ENCODE measurements at places on chromosomes 4 and X.

DNA sequence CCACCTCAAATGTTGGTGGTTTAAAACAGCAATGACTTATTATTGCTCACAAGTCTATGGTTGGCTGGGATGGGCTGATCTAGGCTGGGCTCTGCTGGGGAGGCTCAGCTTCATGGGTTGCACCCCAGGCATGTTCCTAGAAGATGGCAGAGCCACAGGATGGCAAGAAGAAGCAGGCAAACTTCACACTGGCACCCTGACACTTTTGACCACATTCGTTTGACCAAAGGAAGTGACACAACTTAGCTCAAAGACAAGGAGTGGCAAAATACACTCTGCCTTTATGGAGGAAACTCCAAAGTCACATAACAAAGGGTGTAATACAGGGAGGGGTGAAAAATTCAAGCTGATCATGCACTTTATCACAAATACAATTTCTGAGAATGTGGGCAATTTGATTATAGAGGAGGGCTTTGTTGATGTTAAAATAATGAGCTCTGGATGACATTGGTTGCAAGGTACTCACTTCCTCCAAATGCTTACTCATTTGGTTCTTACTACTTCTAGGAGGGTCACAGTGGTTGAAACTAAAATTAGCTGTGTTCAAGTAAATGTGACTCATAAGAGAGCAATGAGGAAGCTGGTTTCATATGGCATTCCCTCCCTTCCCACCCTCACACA, 249.2 kb upstream of the RPS6KA3 start:
- no peak for DNase-seq

GRCh38 chrX:153984351-153985178, 12.0 kb downstream of the TMEM187 start:
- no peak for DNase-seq

- no peak for DNase-seq
Measured at GRCh38 chr4:29717287-29718057, 1002.7 kb upstream of the PCDH7 start.

DNA sequence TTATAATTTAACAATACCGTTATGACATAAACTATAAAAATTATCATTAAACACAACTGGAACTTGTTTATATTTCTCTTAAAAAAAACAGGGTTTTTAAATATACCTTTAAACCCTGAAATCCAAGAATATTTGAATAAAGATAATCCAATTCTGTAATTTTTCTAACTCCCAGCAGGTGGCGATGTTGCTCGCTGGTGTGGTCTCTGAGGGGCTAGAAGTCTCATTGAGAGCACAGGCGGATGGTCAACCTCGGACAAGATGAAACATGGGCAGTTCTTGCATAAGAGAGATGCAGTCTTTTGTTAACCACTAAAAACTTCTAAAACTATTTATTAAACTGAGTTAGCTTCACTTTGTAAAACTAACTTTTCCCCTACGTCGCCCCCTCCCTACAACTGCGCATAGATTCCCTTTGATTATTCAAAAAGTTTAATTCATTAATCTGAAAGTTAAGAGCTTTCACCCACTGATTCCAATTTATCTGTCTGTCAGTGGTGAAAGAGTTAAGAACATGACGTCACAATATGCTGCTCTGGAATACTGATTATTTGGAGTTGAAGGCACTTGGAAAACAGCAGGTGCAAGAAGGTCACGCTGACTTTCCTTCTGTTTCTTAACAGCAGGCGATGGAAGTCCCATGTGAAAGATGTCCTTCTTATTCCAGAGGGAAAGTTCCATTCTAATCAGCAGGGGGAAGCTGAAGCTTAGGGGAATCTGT, 29.5 kb downstream of the DMP1 start:
- DNase-seq, result no peak

GRCh38 chrX:39577206-39577984, 520.4 kb downstream of the BCOR start:
- DNase-seq, result no peak

- no peak for DNase-seq
Measured at GRCh38 chr4:98332017-98332416, 70.8 kb downstream of the RAP1GDS1 start.

DNA sequence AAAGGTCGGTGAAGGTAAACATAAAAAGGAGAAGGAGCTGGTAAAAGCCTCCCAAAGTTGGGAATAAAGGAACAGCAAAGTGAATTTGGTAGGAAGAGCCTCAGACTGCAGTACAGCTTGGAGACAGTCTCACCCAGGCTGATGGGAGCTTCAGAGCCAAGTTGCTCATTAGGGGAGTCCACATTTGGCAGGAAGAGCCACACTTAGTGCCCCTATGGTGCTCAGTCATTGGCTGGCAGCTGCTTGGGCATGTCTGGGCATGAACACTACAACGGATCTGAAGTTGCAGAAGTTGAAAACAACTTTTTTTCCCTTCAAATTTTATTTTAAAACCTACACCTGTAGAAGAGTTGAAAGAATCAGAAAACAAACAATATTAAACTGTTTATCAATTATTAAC, 2497.3 kb downstream of the ARAP2 start:
- DNase-seq, result no peak

GRCh38 chrX:47579537-47579936, 2.7 kb upstream of the TIMP1 start:
- no peak for DNase-seq

- DNase-seq, result no peak
Measured at GRCh38 chr4:97016186-97016907, 1126.9 kb downstream of the STPG2 start.

GRCh38 chrX:122055460-122055859, 1008.0 kb downstream of the GLUD2 start:
- no peak for DNase-seq

DNA sequence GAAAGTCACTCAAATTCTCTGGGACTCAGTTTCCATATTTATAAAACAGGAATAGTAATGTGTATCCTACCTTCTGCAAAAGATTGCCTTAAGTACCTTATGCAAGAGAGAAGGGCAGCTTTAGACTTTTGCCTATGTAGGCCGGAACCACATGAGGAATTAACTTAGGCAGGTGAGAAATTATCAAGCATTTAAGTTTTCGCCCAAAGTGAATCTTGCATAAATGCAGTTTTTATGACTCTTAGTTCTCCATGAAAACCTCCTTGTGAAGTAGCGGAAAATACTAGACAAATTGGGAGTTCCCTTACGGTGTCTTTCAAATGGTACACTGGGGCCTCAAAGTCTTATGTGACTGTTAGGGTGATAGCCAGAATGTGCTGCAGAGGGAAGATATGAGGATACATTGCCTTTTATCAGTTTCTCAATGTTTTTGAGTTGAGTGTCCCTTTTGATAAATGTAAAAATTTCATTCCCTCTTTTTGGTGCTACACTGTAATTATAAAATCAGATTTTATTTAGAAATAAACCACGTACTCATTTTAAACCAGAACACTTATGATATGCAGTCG, 2.6 kb downstream of the SH2D1A start:
- no peak for DNase-seq

DNA sequence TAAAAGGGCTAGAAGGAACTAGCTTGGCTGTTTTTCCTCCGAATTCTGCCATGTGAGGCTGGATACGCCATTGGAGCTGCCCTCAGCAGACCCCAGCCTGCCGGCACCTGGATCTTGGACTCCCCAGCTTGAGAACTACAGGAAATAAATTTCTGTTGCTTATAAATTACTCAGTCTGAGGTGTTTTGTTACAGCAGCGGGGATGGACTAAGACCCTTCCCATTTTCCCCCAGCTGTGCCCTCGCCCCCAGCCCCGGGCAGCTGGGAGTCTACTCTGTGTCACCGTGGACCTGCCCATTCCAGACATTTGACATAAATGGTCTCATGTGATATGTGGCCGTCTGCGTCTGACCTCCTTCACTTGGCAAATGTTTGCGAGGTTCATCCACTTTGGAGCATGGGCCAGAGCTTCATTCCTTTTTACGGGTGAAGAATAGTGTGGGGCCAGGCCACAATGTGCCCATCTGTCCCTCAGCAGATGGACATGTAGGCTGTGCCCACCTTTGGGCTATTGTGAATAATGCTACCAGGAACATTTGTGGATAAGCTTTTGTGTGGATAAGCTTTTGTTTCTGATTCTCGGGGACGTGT, 30.7 kb upstream of the SPON2 start:
- DNase-seq, result no peak

GRCh38 chr4:122739174-122739573, 6.7 kb downstream of the BBS12 start:
- no peak for DNase-seq

GRCh38 chr4:22672519-22672918, 20.2 kb upstream of the GBA3 start:
- no peak for DNase-seq

DNA sequence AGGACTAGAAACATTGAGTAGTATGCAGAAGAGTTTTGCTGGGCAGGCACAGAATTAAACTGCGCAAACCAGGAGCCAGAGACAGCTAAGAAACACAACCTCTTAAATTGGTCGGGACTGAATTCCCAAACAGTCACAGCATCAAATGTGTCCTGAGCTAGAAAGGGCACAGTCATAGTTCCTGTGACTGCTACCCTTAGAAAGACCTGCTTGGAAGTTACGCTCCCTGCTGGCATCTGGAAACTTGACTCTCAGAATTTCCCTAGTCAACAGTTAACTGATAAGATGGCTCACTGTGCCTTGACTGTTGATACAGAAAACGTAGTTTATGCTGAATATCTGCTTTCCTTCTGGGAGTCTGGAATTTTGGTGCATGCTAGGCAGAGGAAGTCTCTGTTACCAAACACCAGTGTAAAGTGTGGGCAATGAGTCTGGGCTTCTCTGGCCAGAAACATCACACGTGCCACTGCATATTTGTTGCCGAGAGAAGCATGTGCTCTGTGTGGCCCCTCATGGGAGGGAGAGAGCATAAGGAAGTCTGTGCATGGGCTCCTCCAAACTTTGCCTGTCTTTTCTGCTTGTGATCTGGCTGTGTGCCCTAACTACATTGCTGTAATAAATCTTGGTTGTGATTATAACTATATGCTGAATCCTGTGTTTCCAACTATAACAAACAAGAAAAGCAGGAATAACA, 11.6 kb upstream of the EOLA2 start:
- no peak for DNase-seq

DNA sequence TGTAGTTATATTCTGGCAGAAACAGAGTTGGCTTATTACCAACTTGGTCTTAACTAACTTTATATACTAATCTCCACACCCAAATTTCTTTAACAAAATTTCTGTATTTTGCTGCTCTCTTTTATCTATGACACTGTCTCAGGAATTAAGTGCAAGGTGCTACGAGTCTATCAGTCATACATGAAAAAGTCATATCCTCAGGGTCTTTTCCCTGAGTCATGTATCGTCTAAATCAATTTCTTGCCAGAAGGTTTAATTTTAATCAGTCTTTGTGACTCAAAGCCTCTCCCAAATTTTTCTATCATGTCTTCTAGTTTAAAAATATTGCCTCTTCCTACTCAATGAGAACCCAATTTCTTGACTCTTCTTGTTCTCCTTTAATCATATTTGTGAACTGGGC, 1803.6 kb upstream of the PCDH7 start:
- no peak for DNase-seq

DNA sequence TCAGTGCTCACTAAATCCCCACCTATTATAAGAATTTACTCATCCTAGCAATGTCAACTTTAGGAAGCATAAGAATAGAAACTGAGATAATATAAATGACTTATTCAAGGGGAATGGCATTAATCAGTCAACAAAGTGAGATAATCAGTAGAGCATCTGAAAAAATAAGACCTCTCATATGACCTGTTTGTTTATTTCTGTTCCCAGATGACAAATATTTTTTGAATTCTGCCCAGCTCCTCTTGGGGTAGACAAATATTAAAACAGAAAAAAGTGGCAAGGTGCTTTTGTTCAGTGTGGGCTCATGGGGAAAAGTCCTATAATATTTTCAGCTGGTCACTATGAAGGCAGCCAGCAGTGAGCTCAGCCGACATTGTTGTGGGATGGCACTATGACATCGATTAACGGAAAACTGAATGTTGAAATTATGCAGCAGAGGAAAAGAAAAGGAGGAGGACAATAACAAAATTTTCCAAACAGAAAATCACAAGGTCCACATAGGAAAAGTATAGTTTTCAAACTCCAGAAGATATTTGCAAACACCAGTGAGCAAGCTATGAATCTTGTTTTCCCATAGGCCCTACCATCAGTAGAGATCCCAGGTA, 109.6 kb downstream of the ANXA3 start:
- DNase-seq, result no peak

GRCh38 chrX:47179221-47179927, 14.3 kb upstream of the UBA1 start:
- no peak for DNase-seq

DNA sequence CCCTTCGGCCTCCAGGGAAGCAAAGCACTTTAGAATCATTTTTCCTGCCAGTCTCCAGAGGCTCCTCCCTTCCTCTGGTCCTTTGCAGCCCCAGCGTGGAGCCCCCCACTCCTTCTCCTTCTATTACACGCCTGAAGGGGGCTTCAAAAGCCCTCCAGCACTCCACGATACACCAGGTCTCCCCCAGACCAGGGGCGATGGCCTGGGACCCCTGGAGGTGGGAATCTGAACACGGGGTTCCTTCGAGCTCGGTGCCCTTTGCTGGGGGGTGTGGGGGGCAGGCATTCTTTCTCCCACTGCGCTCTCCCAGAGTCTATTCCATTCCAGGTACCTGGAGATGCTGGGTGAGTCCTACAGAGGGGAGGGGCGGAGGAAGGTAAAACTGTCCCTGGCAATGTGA, 97.6 kb downstream of the HMX1 start:
- DNase-seq, result no peak

DNA sequence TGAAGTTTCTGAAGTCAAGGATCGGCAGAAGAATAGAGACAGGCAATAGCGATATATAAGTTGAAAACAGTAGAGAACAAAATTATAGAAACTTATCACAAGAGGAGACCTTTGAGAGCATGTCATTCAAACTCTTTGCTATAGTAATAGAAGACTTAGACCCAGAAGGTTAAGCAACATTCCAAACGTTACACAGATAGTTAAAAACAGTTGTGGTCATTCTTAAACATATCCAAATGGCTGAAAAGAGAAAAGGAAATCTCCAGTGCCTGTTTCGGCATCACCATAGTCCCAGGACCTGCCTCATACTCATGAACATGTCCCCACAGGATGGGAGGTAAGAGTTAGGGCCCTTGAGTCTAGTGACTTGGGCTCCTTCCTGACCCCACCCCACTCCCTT, 258.1 kb upstream of the NOCT start:
- DNase-seq, result no peak

DNA sequence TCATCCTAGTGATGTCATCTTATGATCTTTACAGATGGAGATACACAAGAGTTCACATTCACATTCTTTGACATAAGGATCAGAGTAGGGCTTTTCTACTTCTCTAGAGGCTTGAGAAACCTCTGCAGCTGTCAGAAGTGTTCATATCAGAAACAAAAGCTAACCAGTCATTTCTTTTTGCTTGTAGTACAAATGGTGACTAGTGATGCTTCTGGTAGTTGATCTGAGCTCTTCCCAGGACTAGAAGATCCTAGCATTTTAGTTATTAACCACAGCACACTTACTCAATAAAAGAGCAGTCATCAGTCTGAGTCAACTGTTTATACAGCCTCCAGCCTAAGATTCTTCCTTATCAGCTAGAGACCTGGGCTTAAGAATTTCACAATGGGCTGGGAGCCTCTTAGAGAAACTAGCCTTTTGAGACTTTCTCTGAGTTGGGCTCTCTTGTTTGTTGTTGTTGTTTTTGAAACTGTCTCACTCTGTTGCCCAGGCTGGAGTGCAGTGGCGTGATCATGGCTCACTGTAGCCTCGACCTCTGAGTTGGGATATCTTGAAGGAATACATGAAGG, 84.1 kb downstream of the TMEM164 start:
- no peak for DNase-seq

- DNase-seq, result no peak
Measured at GRCh38 chrX:131711478-131711867, 167.6 kb downstream of the OR13H1 start.

GRCh38 chr4:100960232-100960631, 387.1 kb downstream of the PPP3CA start:
- no peak for DNase-seq

Measured in esophagus squamous epithelium (tissue), 5 donors.